Aorta (tissue), 5 donors: ENCODE measurements at places on chromosomes 6 and 20. TPM values are rescaled to one million over a fixed set of nuclear protein-coding genes. Genes with fewer than 3 reads are reported as not detected.

SRXN1 gene
- total RNA-seq: 17.7 TPM

HTR1E gene
- total RNA-seq: not detected

TREML2 gene
- 0.30 TPM for total RNA-seq

PCED1A gene
- total RNA-seq: 50.7 TPM

DNA sequence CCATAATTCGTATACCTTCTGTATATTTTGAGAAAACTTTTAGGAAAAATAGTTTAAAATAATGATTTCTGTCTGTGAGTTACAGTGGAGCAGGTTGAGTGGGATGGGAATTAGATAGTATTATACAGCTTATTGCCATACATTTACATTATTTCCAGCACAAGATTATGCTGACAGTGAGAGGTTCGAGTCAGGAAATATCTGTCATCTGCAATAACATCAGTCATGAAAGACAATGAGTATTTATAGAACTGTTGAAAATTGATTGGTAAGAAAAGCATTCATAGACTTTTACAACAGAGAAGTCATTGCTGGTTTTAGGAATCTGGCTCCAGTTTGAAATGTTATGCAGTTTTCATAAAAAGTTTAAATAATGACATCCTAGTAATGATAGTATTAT lies 45.9 kb downstream of the FAM135A start:
- DNase-seq: no peak

- no peak for DNase-seq
These were observed 347.6 kb downstream of the TPBG start for GRCh38 chr6:82711105-82711827.

- DNase-seq: no peak
These were observed 210.6 kb upstream of the SOX4 start for GRCh38 chr6:21382821-21383449.

DNA sequence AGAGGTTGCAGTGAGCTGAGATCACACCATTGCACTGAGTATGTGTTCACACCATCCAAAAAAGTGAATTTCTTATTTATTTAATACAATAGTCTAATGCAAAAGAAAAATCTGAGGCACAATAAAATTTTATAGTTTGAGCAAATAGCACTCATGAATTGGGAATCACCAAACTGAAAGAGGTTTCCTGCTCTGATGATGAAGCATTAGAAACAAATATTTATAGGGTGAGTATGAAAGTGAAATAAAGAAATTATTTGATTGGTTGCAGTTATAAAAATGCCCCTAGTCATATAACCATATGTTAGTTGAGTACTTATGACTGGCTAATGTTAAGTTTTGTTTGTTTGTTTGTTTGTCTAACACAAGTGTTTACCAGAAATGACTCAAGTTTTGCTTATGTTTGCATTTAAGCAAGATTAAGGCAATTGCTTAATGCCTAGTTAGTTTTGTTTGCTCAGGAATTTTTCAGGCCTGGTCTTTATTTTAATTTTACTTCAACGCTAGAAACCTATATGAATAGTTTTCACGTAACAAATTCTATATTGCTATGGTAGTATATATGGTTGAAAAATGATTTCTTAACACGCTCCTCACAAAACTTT lies 151.5 kb upstream of the FAM83B start:
- no peak for DNase-seq

SOX18 gene
- total RNA-seq: 43.2 TPM

GRCh38 chr6:46207174-46207573 lies 36.4 kb upstream of the ENPP5 start:
- no peak for DNase-seq
